ENCODE measurements at places on chromosomes 12 and 14.

DNA sequence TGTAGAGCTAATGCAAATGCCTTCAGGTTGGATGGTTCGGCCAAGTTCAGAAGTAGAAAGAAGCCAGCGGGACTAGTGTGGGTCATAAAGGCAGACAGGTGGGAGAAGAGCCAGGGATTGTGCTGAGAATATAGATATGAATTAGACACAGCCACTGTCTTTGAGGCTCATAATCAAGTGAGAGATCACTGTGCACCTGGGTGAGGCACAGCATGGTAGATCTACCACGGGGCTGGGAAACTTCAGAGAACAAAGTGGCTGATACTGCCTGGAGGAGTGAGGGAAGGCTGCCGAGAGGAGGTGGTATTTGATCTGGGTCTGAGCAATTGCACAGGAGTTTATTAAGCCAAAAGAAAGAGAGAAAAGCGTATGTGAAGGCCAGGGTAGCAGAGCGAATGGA, 40.6 kb upstream of the CHST11 start:
- DNase-seq: no peak

DNA sequence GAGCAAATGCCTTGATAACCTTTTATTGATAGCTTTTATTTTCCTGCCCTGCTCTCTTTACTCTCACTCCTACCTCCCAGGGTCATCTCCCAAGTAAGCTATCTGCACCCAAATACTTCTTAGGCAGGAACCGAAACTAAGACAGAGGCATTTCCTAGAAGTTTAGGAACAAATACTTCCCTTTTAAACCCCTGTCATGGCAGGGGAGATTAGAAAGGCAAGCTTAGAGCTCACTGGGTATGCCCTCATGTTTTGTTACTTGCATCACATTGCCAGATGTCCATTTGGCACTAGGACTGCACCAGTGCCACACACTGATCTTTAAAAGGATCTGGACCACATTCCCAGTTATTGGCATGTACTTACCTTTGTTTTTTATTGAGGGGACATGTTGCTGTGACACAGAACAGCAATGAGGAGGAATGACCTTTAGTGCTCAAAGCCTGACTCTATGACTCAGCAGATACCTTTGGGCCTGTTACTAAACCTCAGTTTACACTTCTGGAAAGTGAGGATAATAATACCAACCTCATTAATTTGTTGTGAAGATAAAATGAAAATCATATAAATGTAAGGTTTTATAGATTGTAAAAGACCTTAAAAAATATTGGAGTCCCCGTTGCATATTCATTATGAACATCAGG, 40.9 kb upstream of the MBIP start:
- no peak for DNase-seq

- peak; percentile 28 for DNase-seq
Observed at GRCh38 chr12:95548056-95548538, 3.2 kb downstream of the USP44 start.

GRCh38 chr12:70849265-70849960, 71.1 kb downstream of the PTPRR start:
- peak; percentile 1 for DNase-seq

DNA sequence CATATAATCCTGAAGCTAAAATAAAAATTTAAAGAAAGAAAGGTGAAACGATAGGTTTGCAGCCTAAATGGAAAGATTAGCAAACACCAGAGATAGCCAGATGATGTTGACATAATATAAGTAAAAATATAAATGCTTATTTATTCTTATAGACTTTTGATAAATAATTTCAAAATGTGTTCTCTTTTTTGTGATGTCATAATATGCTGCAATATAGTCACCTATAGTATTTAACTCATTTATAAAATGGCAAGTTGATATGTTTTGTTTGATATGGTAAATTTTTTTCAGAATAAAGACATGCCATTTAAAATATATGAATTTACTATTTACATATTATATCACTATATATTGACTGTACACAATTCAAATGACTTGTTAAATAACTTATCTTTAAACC, 813.4 kb downstream of the LRFN5 start:
- no peak for DNase-seq

DNA sequence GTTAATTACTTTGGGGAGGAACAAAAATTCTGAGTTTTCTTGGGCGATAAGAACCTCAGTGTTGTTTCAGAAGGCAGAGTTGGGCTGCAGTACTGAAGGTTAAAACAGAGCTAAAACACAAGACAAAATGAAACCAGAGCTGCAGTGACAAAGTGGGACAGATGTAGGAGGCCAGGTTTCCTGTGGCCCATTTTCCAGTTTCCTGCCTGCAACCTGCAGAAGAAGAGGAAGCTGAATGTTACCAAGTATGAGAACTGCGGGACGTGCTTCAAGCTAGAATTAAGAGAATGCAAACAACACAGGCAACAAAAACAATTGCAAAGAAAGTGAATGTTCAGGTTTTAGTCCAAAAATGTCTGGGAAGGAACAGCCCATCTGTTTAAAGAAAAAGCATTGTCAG, 17.8 kb downstream of the ELK3 start:
- no peak for DNase-seq

- peak; percentile 28 for DNase-seq
Observed at GRCh38 chr12:89707703-89708564, 704 bp downstream of the ATP2B1 start.

DNA sequence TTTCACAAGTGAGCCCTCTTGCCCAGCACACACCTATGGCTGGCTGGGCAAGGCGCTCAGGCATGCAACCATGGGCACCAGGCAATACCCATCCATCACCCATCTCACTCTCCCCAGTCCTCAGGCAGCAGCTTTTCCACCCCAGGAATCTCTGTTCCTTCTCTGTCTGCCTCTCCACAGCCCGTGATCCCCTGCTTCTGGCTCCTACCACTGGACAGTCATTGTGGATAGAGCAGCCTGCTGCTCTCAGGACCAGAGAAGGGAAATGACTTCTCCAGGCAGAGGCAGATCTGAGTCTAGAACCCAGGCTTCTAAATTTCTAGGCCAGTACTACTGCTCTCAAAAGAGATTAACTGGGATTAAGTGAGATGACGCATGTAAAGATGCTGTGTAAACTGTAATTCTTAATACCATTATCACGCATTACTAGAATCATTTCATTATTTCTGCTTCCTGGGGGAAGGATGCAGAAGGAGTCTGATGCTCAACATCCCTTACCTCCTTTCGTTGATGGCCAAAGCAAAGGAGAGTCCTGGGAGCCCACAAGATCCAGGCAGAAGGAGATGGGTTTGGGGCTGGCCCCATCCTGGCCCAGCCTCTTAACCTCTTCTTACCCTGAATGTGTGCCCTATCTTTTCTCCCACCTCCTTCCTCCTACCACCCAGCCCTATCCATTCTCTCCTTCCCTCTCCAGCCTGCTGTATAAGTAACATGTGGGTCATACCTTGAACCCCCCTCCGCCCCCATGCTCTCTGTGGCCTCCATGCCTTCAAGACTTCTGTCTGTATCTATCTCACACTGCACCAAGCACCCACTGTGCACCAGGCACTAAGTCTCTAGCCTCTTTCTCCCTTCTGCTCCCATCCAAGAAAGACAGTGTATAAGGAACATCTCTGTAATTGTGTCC, 4.8 kb upstream of the AQP5 start:
- no peak for DNase-seq
